NCI-H187 treated with DMSO at 0.1 percent for 48 hours (cell line): ENCODE measurements at places on chromosomes 1 and 21.

DNA sequence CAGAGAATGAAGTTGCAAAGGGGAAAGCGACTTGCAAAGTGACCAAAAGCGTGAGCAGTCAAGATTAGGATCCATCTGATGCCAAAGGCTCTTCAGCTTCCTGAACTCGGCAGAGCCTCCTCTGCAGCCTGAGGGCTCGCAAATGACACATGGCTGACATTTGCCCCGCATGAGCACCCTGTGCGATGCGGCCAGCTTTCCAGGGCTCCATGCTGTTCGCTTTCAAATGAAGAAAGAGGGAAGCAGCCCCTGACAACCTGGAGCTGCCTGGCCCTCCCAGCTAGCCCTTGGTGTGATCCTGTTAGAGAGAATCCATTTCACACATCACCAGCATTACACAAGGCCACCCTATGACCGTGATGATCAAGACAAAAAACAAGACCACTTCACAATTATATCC, 20.2 kb upstream of the FAM131C start:
- no peak for DNase-seq

DNA sequence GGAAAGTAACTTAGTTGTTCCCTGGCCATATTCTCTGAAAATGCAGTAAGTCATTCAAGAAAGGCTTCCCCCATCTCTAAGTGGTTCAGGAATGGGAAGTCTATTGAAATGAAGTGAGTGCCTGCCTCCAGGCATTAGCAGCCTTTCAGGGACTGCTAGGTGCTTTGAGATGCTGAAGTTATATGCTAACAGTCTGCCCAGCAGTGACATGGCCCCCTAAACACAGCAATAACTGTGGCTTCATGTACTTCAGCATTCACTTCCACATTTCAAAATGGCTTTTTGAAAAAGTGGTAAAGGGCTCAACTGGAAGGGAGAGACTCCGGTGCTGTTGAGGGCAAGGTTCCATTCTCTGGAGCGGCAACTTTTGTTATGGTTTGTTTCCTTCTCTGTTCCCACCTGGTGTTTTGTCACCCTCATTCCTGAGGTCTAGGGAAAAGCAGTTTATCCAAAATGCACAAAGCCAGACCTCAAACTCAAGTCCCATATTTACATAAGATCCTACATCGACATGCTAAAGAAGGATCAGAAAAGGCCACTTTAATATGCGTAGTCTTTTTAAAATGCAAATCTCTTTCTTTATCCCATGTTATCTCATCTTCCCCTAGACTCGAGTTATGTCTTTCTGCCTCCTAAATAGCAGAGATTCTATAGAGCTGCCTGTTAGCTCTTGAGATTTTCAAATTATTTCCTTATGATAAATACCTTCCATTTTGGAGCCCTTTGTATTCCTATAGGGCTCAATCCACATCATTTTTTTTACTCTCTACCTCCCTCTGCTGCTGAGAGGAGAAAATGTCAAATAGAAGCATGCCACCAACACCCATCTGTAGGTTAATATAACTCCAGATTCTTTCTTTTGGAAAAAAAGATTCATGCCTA, 34.2 kb upstream of the LRRC8C start:
- no peak for DNase-seq

GRCh38 chr21:28641731-28642130, 350.9 kb downstream of the LTN1 start:
- DNase-seq: no peak

GRCh38 chr1:185156288-185156853, 382 bp downstream of the TRMT1L start:
- no peak for DNase-seq
